ENCODE measurements at places on chromosomes 7 and 10. TPM values are rescaled to one million over a fixed set of nuclear protein-coding genes. Genes with fewer than 3 reads are reported as not detected.

- H3K27ac ChIP-seq = peak overlapping the region; percentile 28
- H3K27me3 ChIP-seq = peaks cover 55% of the 10 kb centered on the region
- no peaks in the 10 kb centered on the region for H3K36me3 ChIP-seq
- DNase-seq = peak; percentile 71
- H3K4me3 ChIP-seq = peak overlapping the region; percentile 50
- peaks cover 37% of the 10 kb centered on the region for H3K4me1 ChIP-seq
Measured at GRCh38 chr10:95295031-95295755, 4.4 kb upstream of the PDLIM1 start.

- no peak overlapping the region for H3K4me3 ChIP-seq
- H3K27me3 ChIP-seq = no peaks in the 10 kb centered on the region
- no peak overlapping the region for H3K27ac ChIP-seq
- H3K4me1 ChIP-seq = peaks cover 29% of the 10 kb centered on the region
- no peak for DNase-seq
- H3K36me3 ChIP-seq = no peaks in the 10 kb centered on the region
Measured at GRCh38 chr7:69860486-69860885, 262.2 kb downstream of the AUTS2 start.

DNA sequence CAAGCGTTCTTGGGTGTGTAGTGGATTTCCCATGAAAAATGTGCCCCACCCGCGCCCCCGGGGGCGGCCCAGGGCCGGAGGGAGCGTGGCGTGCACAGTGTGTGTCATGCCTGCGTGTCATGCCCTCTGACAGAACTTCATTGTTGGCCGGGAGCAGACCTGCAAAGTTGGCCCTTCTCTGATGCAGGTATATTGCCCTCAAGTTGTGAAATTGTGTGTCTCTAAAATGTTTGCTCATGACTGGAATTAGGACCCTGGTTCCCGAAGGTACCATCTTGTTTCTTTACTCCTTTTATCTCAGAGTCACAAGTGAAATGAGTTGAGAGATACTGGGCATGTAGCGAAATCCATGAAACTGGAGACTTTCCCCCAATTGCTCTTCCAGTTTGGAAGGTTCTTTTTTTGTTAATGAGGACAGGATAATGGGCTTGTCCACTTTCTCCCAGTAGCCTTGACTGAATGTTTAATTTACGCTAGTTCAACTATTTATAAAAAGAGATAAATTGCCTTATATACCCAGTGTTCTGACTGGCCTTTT, 26.2 kb downstream of the ADK start:
- peaks cover 45% of the 10 kb centered on the region for H3K4me1 ChIP-seq
- H3K27ac ChIP-seq = peak overlapping the region; percentile 94
- peak overlapping the region; percentile 89 for H3K4me3 ChIP-seq
- no peaks in the 10 kb centered on the region for H3K36me3 ChIP-seq
- no peak for DNase-seq
- no peaks in the 10 kb centered on the region for H3K27me3 ChIP-seq

ASB10 gene
- total RNA-seq = not detected

- H3K27me3 ChIP-seq = no peaks in the 10 kb centered on the region
- DNase-seq = peak; percentile 38
- H3K4me3 ChIP-seq = peak overlapping the region; percentile 49
- peaks cover 9% of the 10 kb centered on the region for H3K36me3 ChIP-seq
- peak overlapping the region; percentile 86 for H3K27ac ChIP-seq
Measured at GRCh38 chr10:60572511-60573194, 183.0 kb upstream of the ANK3 start.

- H3K36me3 ChIP-seq = peaks cover 2% of the 10 kb centered on the region
- DNase-seq = no peak
- H3K4me1 ChIP-seq = no peaks in the 10 kb centered on the region
- no peak overlapping the region for H3K27ac ChIP-seq
- H3K27me3 ChIP-seq = no peaks in the 10 kb centered on the region
Measured at GRCh38 chr7:90173127-90173844, 19.0 kb downstream of the STEAP1 start.

IFIT5 gene
- total RNA-seq = 2.0 TPM

HTR5A gene
- not detected for total RNA-seq

GRCh38 chr10:89367529-89367928, 10.3 kb upstream of the IFIT1B start:
- no peak overlapping the region for H3K4me3 ChIP-seq
- no peak for DNase-seq
- no peaks in the 10 kb centered on the region for H3K27me3 ChIP-seq
- no peak overlapping the region for H3K27ac ChIP-seq
- no peaks in the 10 kb centered on the region for H3K36me3 ChIP-seq

GRCh38 chr7:150966002-150966401, 12.1 kb downstream of the KCNH2 start:
- peaks cover 38% of the 10 kb centered on the region for H3K4me1 ChIP-seq
- H3K4me3 ChIP-seq = no peak overlapping the region
- no peak overlapping the region for H3K27ac ChIP-seq
- DNase-seq = peak; percentile 60

- H3K4me1 ChIP-seq = peaks cover 12% of the 10 kb centered on the region
- H3K4me3 ChIP-seq = no peak overlapping the region
- no peak overlapping the region for H3K27ac ChIP-seq
- H3K36me3 ChIP-seq = no peaks in the 10 kb centered on the region
- peaks cover 48% of the 10 kb centered on the region for H3K27me3 ChIP-seq
Measured at GRCh38 chr7:125098377-125098970, 168.8 kb upstream of the POT1 start.

SRRM3 gene
- total RNA-seq = 24.6 TPM

GALNT17 gene
- 61.1 TPM for total RNA-seq

BCCIP gene
- total RNA-seq = 95.3 TPM

GRCh38 chr10:128242641-128243040, 116.4 kb upstream of the MKI67 start:
- H3K27ac ChIP-seq = no peak overlapping the region
- 0 out of 2 replicates have a peak, but pooled peaks cover 4% of the 10 kb centered on the region for H3K4me1 ChIP-seq
- H3K27me3 ChIP-seq = no peaks in the 10 kb centered on the region
- H3K4me3 ChIP-seq = no peak overlapping the region

- H3K27me3 ChIP-seq = no peaks in the 10 kb centered on the region
- H3K36me3 ChIP-seq = peaks cover 12% of the 10 kb centered on the region
- peak overlapping the region; percentile 100 for H3K27ac ChIP-seq
- H3K4me1 ChIP-seq = peaks cover 38% of the 10 kb centered on the region
- peak overlapping the region; percentile 97 for H3K4me3 ChIP-seq
- no peak for DNase-seq
Measured at GRCh38 chr7:129053938-129054437, 923 bp downstream of the TNPO3 start.

DNA sequence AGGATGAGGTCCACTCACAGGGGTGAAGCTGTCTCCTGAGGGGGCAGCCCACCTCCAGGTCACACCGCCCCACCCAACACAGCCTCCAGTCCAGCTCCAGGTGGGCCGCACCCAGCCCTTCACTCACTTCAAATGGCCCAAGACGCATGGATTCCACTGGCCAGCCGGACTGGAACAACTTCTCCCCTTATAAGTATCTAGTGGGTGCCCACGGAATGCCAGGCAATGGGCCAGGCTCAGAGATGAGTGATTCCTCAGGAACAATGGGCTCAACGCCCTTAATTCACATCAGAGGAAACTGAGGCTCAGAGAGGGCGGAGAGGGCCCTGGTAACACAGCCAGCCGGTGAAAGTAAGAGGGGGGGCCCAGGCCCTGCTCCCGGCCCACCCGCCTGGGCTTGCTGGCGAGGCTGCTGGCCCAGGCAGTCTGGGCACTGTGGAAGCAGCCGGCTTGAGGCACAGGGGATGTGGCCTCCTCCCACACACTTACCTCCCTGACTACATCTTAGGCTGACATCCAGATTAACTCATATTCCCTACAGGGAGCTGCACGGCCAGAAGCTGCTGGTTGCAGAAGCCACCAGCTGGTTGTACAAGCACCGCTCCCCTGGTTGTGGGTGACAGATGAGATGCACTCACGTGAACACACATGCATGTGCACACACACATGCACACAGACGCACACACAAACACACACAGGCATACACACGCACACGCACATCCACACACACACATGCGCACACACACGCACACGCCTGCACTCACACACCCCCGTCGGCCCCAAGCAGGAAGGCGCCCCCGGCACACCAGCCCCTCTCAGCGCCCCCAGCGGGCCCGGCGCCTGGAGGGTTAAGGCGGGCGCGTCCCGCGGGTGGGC, 1.0 kb upstream of the FAM20C start:
- no peak for DNase-seq
- H3K4me3 ChIP-seq = peak overlapping the region; percentile 80
- H3K27me3 ChIP-seq = peaks cover 5% of the 10 kb centered on the region
- H3K27ac ChIP-seq = peak overlapping the region; percentile 82
- peaks cover 65% of the 10 kb centered on the region for H3K4me1 ChIP-seq

- peaks cover 83% of the 10 kb centered on the region for H3K36me3 ChIP-seq
- no peak overlapping the region for H3K4me3 ChIP-seq
- DNase-seq = no peak
- peaks cover 28% of the 10 kb centered on the region for H3K27me3 ChIP-seq
Measured at GRCh38 chr7:154777023-154777422, 225.9 kb downstream of the PAXIP1 start.

STAMBPL1 gene
- total RNA-seq = 4.6 TPM

DNA sequence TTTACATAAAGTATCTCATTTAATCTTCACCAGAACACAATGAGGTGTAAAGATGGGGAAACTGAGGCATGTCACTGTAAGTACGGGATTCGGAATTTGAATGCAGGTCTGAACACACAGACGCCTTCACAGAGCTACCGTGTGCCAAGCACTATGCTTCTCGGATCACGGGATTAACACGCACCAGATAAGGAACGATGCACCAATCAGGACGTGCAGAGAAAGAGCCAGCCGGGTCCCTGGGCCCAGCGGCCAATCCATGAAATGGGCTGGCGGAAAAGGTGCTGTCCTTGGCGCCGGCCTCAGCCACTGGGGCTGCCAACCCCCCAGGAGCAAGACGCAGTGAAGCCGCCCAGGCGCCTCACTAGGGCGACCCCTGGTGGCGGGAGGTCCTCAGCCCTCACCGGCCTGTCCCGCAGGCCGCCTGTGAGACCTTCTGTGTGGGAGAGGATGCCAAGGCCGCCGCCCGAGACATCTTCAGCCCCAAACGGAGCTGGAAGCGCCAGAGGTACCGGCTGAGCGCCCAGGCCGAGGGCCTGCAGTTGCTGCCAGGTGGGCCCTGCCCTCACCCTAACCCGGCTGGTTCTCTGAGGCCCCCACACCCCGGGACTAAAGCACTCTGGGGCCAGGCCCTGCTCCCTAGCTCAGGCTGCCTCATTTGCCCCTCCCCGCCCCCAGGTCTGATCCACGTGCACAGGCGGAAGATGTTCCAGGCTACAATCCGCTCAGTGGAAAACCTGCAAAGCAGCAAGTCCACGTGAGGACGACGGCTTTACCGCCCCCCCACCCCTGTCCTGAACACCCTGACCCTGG, 15.6 kb downstream of the ATG9B start:
- H3K4me3 ChIP-seq = peak overlapping the region; percentile 40
- no peaks in the 10 kb centered on the region for H3K36me3 ChIP-seq
- peak; percentile 95 for DNase-seq
- H3K27me3 ChIP-seq = peaks cover 13% of the 10 kb centered on the region

DNA sequence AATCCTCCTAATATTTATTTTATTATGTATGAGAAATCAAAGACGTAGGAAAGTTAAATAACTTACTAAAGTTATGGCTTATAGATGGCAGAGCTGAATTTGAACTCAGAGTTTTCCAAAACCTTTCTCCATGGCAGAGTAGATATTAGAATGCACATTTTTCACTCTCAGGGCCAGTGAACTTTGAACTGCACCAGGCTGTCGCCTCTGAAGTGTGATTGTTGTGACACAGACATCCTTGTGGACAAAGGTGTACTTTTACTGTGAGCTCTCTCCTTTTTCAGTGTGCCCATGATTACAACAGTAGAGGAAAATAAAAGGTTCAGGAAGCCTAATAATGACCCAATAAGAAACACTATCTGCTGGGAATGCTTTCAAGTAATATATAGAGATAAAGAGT, 29.1 kb downstream of the TES start:
- H3K4me3 ChIP-seq = no peak overlapping the region
- no peak overlapping the region for H3K27ac ChIP-seq
- no peak for DNase-seq
- peaks cover 15% of the 10 kb centered on the region for H3K36me3 ChIP-seq

ITPRID1 gene
- total RNA-seq = 1.4 TPM

FAM25G gene
- total RNA-seq = not detected

GRCh38 chr10:119538632-119539358, 3.7 kb downstream of the RGS10 start:
- DNase-seq = no peak
- no peak overlapping the region for H3K27ac ChIP-seq
- peaks cover 20% of the 10 kb centered on the region for H3K4me1 ChIP-seq
- H3K27me3 ChIP-seq = peaks cover 34% of the 10 kb centered on the region
- no peak overlapping the region for H3K4me3 ChIP-seq
- H3K36me3 ChIP-seq = no peaks in the 10 kb centered on the region
